ENCODE measurements at places on chromosomes 13 and 19. TPM values are rescaled to one million over a fixed set of nuclear protein-coding genes. Genes with fewer than 3 reads are reported as not detected.

Gene FUT1
- total RNA-seq: 0.22 TPM

Gene ATXN8OS
- not detected for total RNA-seq

Gene ZNF497
- 1.5 TPM for total RNA-seq

Gene RBM42
- 41.6 TPM for total RNA-seq

Gene NLRP9
- total RNA-seq: not detected

Gene ZNF486
- 9.4 TPM for total RNA-seq

Gene GDF15
- total RNA-seq: 31.0 TPM

Gene PRODH2
- not detected for total RNA-seq

Gene C1QTNF9B
- not detected for total RNA-seq

Gene NCAN
- not detected for total RNA-seq

Gene SOHLH2
- 0.86 TPM for total RNA-seq

Gene CEACAM20
- total RNA-seq: not detected

Gene HSH2D
- not detected for total RNA-seq

Gene IZUMO2
- total RNA-seq: not detected

Gene FGF21
- total RNA-seq: not detected

Gene ZNF582
- total RNA-seq: 3.7 TPM

Gene LILRB5
- total RNA-seq: not detected

Gene FPR1
- not detected for total RNA-seq

Gene URAD
- not detected for total RNA-seq

Gene UFM1
- 103 TPM for total RNA-seq

Gene PDS5B
- total RNA-seq: 43.3 TPM

Gene SBSN
- 2.5 TPM for total RNA-seq

Gene TUBB4A
- not detected for total RNA-seq

Gene ZNF221
- total RNA-seq: 15.5 TPM

Gene CFAP97D2
- total RNA-seq: not detected

Gene IRGC
- total RNA-seq: not detected

Gene UQCRFS1
- total RNA-seq: 31.1 TPM

Gene BEST2
- not detected for total RNA-seq

Gene KCTD4
- total RNA-seq: 4.3 TPM
